Esophagus squamous epithelium (tissue), 5 donors: ENCODE measurements at places on chromosomes 16 and 17.

- no peak for DNase-seq
Observed at GRCh38 chr17:75875940-75876189, 2.5 kb downstream of the TRIM47 start.

- DNase-seq: no peak
Observed at GRCh38 chr17:64504769-64505339, 1.2 kb downstream of the DDX5 start.

DNA sequence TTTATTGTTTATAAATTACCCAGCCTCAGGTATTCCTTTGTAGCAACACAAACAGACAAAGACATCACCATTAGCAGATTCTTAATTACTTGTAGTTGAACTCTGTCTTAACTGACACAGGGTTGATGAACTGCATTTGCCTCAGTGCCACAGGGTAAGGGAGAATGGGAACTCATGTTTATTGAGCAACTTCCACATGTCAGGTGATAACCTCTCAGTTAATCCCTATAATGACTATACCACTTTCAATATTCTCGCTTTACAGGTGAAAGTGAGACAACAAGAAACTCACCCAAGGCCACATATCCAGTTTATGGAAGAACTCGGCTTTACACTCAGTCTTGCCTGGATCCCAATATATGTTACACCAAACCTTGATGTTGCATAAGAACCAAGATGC is 8.6 kb downstream of the PDILT start:
- no peak for DNase-seq

DNA sequence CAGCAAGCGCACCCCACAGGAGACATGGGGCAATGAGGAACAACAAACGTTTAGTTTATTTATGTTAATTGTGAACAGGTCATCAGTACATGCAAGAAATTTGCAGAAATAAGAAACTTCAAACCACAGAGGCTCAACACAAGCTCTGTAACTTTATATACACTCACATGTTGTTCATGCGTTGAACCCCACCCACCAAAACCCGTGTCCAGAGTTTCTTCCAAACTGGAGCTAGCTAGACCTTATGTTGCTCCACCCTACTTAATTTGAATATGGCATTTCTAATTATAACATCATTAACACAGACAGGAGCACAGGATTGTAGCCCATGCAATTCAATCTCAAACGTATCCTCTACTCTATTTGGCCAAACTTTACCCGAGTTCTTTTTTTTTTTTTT is 192.1 kb downstream of the ZNF18 start:
- DNase-seq: no peak

DNA sequence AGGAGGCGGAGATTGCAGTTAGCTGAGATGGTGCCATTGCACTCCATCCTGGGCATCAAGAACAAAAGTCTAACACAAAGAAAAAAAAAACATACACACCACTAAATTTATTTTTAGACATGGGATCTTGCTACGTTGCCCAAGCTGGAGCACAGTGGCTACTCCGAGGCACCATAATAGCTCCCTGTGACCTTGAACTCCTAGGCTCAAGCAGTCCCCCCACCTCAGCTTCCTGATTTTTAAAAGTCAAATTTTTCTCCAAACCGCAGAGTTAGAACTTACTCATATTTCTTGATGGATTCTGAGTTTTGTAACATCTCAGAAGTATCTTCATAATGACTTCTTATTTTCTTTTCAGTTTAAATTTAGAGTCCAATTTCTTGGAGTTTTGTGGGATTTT is 3.4 kb downstream of the CMTM4 start:
- DNase-seq: no peak
